ENCODE measurements at places on chromosomes 1 and 21.

GRCh38 chr1:42206164-42206563 lies 41.6 kb upstream of the GUCA2A start:
- no peak for DNase-seq

DNA sequence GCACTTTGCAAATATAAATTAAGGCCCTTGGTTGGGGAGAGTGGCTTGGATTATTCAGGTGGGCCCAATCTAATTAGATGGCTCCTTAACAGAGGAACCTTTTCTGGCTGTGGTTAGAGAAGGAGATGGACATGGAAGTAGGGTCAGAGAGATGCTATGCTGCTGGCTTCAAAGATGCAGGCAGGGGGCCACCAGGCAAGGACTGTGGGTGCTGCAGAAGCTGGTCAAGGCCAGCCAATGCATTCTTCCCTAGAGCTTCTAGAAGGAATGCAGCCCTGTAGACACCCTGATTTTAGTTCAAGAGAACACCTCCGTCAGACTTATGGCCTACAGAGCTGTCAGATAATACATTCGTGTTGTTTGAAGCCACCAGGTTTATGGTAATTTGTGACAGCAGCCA lies 3.7 kb upstream of the TMEM9 start:
- DNase-seq: no peak

DNA sequence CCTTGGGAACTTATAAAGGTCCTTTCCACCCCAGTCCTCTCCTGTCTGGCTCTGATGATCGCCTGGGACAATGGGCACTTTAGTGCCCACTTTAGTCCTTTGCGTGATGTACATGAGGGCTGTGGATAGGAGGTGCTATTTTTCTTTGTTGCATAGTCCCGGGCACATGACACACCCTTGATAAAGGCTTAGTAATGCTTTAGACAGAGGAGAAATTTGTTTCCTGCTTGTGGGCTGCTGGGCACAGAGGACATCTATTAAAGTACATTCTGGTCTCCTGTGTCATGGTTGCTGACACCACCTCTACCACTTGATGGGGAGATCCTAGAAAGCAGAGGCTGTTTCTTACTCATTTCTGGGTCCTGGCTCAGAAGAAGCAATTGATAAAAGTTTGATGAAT lies 5.4 kb upstream of the KNCN start:
- no peak for DNase-seq

GRCh38 chr1:200965111-200965805 lies 58.3 kb downstream of the KIF21B start:
- DNase-seq: no peak

- no peak for DNase-seq
Observed at GRCh38 chr21:41219498-41220207, 51.7 kb downstream of the BACE2 start.

DNA sequence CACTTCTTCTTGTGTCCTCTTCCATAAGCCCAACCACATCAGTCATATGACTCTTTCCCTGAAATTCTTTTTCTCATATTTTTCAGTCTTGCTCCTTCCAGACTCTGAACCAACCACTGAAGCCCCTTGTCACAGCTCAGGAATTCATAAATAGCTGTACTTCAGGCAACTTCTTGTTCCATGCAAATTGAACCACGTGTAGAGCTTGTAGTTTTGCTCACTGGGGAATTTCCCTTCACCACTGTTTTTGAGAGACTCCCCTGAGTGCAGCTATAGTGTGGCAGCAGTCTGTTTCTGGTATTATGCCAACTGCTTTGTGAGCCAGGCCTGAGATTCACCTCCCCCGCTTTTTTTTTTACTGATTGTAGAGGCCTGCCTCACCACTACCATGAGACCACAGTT lies 150.3 kb upstream of the SPAG17 start:
- no peak for DNase-seq

- no peak for DNase-seq
Observed at GRCh38 chr1:204630132-204630905, 55.2 kb downstream of the LRRN2 start.

DNA sequence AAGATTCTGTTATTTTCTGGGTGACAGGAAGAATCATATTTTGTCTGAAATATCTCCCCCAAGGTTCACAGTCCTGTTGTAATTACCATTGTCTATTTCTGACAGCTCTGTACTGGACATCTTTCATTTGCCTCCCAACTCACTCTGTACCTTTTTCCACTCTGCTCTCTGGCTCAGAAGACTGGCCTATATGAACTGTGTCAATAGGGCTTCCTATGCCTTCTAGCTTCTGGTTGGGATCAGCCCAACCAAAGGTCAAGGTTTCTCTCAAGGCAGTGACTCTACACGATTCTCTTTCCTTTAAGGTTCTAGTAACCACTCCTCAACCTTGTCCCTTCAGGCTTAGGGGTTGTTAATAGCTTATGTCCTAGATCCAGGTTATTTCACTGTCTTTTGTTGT lies 17.5 kb downstream of the KLHL12 start:
- DNase-seq: no peak

DNA sequence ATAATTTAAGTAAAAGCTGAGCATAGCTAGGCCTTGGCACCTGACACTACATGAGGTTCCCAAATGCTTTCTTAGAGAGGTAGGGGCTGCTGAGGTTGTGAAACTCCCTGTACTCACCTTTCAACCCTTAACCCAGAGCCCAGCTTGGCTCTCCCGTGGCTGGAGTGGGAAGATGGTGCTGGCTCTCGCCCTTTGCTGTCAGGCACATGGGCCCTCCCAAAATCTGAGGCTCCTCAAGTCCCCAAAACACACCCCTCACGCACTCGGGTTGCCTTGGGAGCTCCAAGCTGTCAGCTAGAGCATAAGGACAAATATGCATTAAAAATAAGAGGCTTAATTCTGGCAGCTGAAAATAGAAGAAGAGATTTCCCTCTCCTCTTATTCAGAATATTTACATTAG lies 46.7 kb upstream of the PLPPR4 start:
- no peak for DNase-seq

GRCh38 chr21:42040411-42041180 lies 30.4 kb upstream of the ZBTB21 start:
- peak; percentile 81 for DNase-seq

GRCh38 chr21:42376338-42376982 lies 10.1 kb upstream of the TFF1 start:
- no peak for DNase-seq

- no peak for DNase-seq
Observed at GRCh38 chr1:1166642-1167397, 6.9 kb upstream of the TTLL10 start.

GRCh38 chr1:12153181-12153785 lies 13.5 kb upstream of the TNFRSF1B start:
- DNase-seq: peak; percentile 48

- peak; percentile 85 for DNase-seq
Observed at GRCh38 chr1:247103859-247104591, at the start of gene ZNF669. ZNF669 (minus strand) TSS chr1:247104356; CDS start chr1:247104199, 157 bp downstream.

DNA sequence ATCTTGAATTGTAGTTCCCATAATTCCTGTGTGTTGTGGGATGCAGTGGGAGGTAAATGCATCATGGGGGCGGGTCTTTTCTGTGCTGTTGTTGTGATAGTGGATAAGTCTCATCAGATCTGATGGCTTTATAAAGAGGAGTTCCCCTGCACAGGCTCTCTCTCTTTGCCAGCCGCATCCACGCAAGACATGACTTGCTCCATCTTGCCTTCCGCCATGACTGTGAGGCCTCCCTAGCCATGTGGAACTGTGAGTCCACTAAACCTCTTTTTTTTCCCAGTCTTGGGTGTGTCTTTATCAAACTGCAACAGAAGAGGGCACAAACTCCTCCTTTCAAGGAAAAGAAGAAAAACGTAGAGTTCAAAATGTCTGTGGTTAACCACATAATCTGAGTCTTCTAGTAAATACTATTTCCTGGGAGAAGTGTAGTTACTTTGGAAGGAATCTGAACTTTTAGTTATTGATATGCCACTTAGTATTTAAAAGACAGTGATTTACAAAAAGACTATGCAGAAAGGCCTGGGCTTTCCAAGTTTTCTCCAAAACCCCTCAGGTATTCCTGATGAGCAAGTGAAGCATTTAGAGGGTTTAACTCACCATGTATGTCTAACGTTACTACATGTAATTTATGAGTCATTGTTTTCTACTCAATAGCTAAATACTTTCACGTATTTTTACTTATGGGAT lies 10.0 kb downstream of the ADAMTS1 start:
- peak; percentile 23 for DNase-seq

GRCh38 chr1:232463225-232463624 lies 166.7 kb downstream of the SIPA1L2 start:
- DNase-seq: no peak

DNA sequence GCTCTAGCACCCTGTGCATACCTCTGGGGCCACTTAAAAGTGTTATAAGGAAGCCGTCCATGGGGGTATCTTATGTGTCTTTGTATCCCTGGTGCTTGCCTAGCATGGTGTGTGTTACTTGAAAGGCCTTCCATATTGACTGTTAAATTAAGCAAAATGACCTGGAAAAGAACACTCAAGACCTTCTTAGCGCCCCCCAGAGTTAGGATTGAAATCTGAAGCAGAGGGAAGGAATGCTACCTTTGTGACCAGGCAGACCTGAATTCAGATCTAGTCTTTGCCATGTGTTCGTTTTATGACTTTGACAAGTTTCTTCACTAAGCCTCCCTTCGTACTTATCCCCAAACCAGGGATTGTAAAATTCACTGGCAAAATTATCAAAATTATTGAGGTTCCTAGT lies 59.9 kb downstream of the SLC22A15 start:
- no peak for DNase-seq

DNA sequence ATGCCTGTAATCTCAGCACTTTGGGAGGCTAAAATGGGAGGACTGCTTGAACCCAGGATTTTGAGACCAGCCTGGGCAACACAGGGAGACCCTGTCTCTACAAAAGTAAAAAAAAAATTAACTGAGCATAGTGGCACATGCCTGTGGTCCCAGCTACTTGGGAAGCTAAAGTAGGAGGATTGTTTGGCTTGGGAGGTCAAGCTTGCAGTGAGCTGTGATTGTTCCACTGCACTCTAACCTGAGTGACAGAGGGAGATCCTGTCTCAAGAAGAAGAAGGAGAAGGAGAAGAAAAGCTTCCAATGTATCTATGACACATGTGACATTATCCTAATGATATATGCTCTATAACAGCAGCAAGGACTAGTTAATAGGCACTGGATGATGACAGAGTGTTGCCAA lies 20.1 kb upstream of the ARHGAP29 start:
- DNase-seq: no peak

DNA sequence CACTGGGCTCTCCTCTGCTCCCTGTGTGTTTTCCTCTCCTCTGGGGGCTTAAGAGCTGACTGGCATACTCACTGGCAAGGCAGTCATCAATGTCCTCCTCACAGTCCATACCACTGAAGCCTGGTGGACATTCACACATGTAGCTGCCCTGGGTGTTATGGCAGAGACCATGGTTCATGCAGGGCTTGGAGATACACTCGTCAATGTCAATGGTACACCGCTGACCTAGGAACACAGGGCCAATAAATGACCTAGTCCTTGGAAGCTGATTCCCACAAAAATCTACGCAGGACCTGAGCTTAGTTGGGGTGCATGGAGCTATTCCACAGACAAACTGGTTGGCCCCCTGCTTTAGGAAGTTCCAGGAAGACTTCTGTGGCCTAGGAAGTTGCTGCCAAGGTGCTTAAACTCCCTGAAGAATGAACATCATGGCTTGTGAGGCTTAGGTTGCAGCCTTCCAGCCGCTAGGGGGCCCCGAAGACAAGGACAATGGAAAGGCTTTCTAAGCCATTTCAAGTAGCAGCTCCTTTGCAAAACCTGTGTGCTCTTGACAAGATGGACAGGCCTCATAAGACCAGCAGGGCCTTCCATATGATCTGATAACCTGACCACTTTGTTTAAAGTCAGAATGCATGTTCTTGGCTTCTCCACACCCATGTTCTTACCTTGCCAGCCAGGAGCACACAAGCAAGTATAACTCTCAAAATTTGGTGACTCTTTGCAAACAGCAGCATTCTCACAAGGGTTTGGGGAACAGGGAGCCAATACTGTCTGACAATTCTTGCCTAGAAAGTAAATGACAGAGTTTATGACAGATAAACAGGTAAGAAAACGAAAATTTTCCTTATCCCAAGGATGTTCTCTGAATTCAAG lies 52.3 kb upstream of the ADAM30 start:
- peak; percentile 2 for DNase-seq

GRCh38 chr1:2528016-2528415 lies 1.6 kb upstream of the PANK4 start:
- no peak for DNase-seq

DNA sequence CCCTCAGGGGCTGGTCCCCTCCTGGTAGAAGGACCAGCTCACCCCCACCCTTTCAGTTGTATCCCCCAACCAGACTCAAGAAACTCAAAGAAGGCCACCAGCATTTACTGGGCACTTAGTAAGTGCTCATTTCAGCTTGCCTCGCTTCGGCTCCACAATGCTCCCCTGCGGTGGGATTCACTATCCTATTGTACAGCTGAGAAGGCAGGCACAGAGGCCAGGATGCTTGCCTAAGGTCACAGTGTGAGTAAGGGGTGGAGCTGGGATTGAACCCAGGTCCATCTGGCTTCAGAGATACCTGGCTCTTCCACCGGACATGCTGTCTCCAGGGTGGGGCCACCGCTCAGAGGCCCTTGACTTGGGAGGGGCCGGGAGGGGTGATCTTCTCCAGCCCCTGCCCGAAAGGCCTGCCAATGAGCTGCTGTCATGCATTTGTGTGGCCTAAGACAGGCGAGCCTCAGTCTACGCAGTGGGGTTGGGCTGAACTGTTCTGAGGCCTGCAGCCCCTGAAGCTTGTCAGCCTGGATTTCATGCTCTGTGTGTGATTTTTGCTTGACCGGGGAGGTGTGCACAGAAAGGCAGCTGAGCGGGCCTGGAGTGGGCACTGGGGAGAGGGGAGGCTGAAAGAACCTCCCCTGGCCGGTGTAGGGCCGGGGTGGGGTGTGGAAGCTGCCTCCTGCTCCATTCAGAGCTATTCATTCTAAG lies 48.1 kb downstream of the DMRTB1 start:
- no peak for DNase-seq

DNA sequence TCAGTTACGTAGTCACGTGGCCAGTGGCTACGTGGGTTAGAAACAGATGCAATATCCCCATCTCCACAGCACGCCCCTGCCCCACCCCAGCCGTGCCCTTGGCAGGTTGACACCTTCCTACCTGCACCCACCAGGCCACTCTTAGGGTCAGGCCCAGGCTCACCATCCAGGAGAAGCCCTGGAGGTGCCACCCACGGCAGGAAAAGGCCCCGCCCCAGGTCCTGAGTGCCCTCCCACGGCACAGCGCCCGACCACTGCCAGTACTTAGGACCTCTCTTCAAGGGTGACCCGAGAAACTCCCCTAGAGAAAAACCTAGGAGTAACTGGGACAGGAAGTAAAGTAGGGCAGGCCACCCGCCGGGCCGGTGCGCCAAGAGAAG lies 1.5 kb downstream of the C1orf35 start:
- DNase-seq: no peak

DNA sequence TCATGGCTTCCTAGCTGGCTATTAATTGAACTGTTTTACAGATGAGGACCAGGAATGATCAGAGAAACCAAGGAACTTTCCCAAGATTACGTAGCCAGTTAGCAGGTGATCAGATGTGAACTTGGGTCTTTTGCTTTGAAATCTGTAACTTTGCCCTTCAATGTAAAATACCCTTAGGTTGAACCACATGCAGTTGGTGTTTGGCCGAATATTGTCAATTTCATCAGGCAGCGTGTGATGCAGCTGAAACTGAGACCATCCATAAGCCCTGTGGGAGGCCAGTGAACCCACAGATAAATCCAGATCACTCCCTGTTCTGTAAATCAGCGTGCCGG lies 150.8 kb downstream of the ETS2 start:
- no peak for DNase-seq

GRCh38 chr1:171397851-171398469 lies 84.0 kb downstream of the FMO4 start:
- DNase-seq: no peak
